ENCODE measurements at places on chromosomes 12 and 14. TPM values are rescaled to one million over a fixed set of nuclear protein-coding genes. Genes with fewer than 3 reads are reported as not detected.

Gene GPR137C
- total RNA-seq: 0.14 TPM

Gene HNRNPC
- 1,665 TPM for total RNA-seq

GRCh38 chr12:12327802-12328201 lies 22.2 kb downstream of the MANSC1 start:
- peak overlapping the region; percentile 44 for H3K27ac ChIP-seq
- no peak overlapping the region for H3K4me3 ChIP-seq
- no peaks in the 10 kb centered on the region for H3K36me3 ChIP-seq
- H3K27me3 ChIP-seq: no peaks in the 10 kb centered on the region
- no peak for DNase-seq

GRCh38 chr12:30754383-30754749 lies 385 bp downstream of the CAPRIN2 start:
- peak; percentile 69 for DNase-seq
- H3K27me3 ChIP-seq: no peaks in the 10 kb centered on the region
- H3K4me1 ChIP-seq: peaks cover 36% of the 10 kb centered on the region
- no peaks in the 10 kb centered on the region for H3K36me3 ChIP-seq
- H3K27ac ChIP-seq: peak overlapping the region; percentile 70

- no peaks in the 10 kb centered on the region for H3K4me1 ChIP-seq
- no peak overlapping the region for H3K4me3 ChIP-seq
- H3K36me3 ChIP-seq: no peaks in the 10 kb centered on the region
- no peak overlapping the region for H3K27ac ChIP-seq
- DNase-seq: no peak
- peaks cover 2% of the 10 kb centered on the region for H3K27me3 ChIP-seq
Observed at GRCh38 chr12:130559806-130560205, 156.3 kb downstream of the RIMBP2 start.

Gene NEUROD4
- not detected for total RNA-seq

GRCh38 chr14:23034498-23035302 lies at the start of gene PSMB5:
Gene PSMB5, minus strand, starts transcription at chr14:23034900. Its CDS starts 19 bp downstream, at chr14:23034881.
- H3K27ac ChIP-seq: peak within 1 kb of the TSS; percentile 97
- peaks cover 36% of the 10 kb centered on the region for H3K4me1 ChIP-seq
- no peaks in the 10 kb centered on the region for H3K27me3 ChIP-seq
- H3K4me3 ChIP-seq: peak within 1 kb of the TSS; percentile 97
- DNase-seq: peak; percentile 94

DNA sequence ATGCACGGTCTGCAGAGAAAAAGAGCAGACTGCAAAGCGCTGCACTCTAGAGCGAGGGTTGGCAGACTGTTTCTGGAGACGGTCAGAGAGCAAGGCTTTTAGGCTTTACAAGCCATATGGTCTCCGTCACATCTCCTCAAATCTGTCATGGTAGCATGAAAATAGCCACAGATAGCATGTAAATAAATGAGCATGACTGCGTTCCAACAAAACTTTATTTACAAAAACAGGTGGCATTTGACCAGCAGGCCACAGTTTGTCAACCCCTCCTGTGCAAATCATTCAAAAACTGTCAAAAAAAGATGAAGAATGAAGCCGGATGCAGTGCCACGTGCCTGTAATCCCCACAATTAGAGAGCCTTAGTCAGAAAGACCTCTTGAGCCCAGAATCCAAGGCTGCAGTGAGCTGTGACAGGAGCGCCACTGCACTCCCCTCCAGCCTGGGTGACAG lies 18.9 kb downstream of the SYNE3 start:
- DNase-seq: no peak
- H3K36me3 ChIP-seq: peaks cover 22% of the 10 kb centered on the region
- H3K4me1 ChIP-seq: peaks cover 73% of the 10 kb centered on the region
- no peak overlapping the region for H3K4me3 ChIP-seq

Gene CLEC4A
- not detected for total RNA-seq

Gene CD4
- total RNA-seq: 211 TPM

DNA sequence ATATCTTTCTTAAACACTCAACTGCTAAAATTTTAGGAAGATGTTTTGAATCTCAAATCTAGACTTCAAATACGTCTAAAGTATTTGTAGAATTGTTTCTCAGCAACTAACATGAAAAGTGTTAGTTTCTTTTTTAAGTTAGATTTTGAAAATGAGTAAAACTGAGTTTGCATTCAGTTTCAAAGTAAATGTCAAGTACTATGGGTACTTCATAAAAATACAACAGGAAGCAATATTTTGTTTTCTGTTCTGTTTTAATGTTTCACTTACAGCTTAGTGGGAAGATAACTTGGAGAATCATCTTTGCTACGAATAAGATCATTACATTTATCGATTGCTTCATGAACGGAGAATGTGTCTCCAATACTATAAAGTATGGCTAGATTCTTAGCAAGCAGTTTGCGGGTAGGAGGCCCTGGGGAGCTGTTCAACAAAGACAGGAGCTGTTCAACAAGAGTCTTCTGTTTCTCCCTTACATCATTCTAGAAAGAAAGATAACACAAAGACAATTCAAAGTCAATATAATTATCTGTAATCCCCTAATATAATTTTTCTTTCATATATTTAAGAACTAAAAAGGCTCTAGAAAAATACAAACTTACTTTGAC lies 20.2 kb downstream of the HEATR5A start:
- H3K4me3 ChIP-seq: no peak overlapping the region
- peak; percentile 12 for DNase-seq
- no peaks in the 10 kb centered on the region for H3K27me3 ChIP-seq
- H3K36me3 ChIP-seq: peaks cover 17% of the 10 kb centered on the region
- peak overlapping the region; percentile 87 for H3K27ac ChIP-seq

Gene GDF3
- total RNA-seq: not detected

DNA sequence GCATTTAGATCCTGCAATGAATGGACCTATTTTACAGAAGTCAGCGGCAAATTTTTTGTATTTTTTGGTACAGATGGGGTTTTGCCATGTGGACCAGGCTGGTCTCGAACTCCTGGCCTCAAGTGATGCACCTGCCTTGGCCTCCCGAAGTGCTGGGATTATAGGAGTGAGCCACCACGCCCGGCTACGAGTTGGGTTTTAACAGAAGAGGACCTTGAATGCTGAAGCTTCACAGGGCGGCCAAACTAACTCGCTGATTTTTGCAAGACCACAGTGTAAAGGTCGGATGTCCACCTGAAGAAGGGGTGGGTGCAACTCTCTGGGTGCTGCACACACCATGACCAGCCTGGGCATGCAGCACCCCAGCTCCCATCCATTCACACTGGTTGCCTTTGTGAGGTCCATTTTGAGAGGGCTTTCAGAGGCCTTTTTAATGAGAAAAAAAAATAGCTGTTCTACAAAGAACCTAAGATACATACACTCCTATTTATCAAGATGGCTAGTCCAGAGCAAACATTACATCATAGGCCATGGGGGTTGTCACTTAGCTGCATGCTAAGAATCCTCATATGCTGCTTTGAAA lies 21.6 kb upstream of the CDK2AP1 start:
- no peak overlapping the region for H3K27ac ChIP-seq
- peaks cover 31% of the 10 kb centered on the region for H3K36me3 ChIP-seq
- DNase-seq: no peak
- H3K4me1 ChIP-seq: no peaks in the 10 kb centered on the region
- no peaks in the 10 kb centered on the region for H3K27me3 ChIP-seq

Gene GNPNAT1
- 31.1 TPM for total RNA-seq

DNA sequence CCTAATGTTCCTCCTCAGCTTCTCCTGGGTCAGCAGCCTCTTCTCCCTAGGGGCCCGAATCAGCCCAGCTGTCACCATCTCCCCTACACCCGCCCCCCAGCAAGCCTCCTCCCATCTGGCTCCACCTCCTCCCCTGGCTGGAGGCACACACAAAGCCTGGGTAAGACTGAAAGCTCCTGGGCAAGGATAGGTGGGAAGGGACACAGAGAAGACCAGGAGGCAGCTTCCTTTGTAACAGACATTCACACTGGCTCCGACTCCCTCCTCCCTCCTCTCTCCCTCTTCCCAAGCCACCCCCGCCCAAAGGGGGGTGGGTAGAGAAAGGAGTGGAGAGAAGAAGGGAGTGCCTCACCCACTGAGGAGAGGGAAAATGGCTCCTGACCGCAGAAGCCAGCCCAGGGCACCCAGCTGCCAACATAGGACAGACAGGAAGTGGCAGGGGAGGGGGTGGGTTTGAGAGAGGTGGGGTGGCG lies 4.0 kb downstream of the CHD4 start:
- peaks cover 74% of the 10 kb centered on the region for H3K36me3 ChIP-seq
- peak; percentile 56 for DNase-seq
- peak overlapping the region; percentile 86 for H3K27ac ChIP-seq
- no peaks in the 10 kb centered on the region for H3K27me3 ChIP-seq
- no peak overlapping the region for H3K4me3 ChIP-seq
- H3K4me1 ChIP-seq: peaks cover 38% of the 10 kb centered on the region

Gene MIPOL1
- total RNA-seq: not detected
